Amniotic stem cell (primary cell): ENCODE measurements at places on chromosomes 2 and 18.

GRCh38 chr2:225274751-225275150 is 124.8 kb upstream of the NYAP2 start:
- no peak for DNase-seq

DNA sequence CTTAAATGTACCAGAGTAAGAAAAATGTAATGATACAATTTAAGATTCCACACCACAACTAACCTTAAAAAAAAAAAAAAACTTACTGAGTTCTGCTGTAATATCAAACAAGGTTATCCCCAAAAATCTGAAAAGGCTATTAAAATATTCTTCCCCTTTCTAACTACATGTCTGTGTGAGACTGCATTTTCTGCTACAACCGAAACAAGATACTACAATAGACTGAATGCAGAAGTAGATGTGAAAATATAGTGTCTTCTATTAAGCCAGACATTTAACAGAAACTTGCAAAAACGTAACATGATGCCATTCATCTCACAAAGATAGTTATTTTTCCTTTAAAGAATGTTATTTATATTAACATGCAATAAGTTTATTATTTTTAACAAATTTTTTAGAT is 16.2 kb downstream of the SS18 start:
- DNase-seq = no peak

- no peak for DNase-seq
These were observed 87.5 kb downstream of the POLR1A start for GRCh38 chr2:86017901-86018896.

DNA sequence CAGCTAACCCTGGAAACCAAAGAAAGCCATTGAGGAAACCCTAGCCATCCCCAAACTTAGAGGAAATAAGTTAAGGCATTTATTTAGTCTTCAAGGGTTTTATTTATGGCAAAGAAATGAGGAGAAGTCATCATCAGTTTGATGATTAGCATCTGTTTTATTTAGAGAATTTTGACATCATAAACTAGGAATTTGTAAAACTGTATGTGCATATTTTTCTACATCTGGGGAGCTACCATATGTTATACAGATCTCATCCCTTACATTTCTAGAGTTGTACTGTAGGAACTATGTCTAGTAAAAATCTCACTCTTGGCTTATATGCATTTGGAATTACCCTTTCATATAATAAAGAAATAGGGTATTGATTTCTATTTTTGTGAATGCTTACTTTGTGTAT is 48.7 kb downstream of the FMNL2 start:
- DNase-seq = no peak

DNA sequence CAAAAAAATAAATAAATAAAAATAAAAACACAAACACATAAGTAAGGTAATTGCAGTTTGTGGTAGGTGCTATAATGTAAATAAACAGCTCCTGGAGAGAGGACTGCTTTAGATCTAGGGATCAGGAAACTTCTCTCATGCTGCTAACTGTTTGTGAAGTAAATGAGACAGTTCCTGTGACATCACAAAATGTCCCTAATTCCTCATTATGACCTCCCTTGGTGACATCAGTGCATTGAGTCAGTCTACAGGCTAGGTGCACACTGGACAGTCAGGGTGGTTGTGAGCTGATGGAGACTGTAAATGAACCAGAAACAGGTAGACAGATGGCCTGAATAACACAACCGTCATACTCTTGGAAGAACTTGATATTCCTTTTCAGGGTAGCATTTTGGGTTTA is 13.4 kb downstream of the ERICH2 start:
- DNase-seq = no peak

- DNase-seq = no peak
These were observed 41.5 kb downstream of the ANTXR1 start for GRCh38 chr2:69054431-69054830.

DNA sequence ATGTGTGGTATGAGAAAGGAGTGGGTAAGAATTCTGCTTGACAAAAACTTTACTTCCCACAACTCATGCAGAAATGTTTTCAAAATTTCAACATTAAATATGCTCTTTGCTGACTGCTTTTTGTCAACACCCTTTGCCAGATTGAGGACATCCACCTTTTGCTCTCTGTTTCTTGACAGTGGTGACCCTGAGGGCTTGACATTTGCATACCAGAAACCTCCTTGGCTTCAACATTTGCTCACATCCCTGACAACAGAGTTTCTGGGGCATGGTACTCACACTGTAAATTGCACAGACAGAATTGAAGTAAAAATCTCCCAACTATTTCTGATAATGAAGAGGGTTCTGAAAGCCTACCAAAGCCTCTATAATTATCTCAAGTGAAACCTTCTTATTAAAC is 95.7 kb downstream of the RND3 start:
- DNase-seq = no peak

DNA sequence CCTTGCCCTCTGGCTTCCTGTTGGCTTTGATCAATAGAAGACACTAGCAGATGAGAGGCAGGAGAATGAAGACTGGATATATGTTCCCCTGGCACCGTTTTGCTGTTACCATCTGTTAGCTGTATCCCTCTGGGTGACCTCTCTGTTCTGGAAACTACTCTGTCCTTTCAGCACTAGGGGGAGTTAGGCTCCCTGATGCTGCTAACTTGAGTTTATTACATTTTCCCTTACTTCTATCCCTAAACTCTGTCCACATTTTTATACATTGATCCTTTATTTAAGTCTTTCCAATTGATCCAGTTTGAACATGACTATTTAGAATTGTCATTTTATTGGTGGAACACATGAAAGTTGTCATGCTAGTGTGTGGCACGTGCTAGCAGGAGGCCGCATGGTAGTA is 1014.3 kb upstream of the CDH2 start:
- DNase-seq = no peak

GRCh38 chr2:234031207-234031606 is 19.3 kb upstream of the SPP2 start:
- DNase-seq = no peak

GRCh38 chr2:128622371-128622770 is 303.7 kb upstream of the HS6ST1 start:
- no peak for DNase-seq

- no peak for DNase-seq
These were observed 64.9 kb downstream of the KLHL29 start for GRCh38 chr2:23449831-23450331.

DNA sequence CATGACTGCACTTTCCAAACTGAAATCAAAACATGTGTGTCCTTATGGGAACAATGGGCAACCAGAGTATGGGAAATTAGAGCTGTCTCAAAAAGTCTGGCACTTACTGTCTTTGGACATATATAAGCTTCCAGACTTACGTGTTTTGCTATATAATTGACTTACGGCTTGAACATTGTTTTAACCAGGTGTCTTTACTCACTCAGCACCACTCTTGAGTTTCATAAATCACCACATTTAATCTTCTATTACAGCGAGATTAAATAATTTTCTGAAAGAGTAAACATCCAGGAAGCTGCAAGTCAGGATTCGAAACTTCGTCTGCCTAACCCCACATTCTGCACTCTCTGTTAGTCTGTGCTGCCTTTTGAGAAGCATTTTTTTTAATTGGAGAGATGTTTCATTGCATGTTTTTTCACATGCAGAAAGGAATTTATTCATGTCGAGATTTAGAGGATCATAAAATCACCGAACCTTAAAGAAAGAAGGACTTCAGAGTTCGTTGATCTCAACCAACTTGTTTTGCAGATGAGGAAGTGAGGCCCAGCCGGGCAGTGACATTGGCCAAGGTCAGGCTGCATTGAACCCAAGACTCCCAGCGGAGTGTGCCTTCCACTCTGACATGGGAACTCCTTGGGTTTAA is 137.3 kb downstream of the SETBP1 start:
- no peak for DNase-seq

GRCh38 chr2:227349989-227350612 is 25.1 kb downstream of the MFF start:
- DNase-seq = no peak

DNA sequence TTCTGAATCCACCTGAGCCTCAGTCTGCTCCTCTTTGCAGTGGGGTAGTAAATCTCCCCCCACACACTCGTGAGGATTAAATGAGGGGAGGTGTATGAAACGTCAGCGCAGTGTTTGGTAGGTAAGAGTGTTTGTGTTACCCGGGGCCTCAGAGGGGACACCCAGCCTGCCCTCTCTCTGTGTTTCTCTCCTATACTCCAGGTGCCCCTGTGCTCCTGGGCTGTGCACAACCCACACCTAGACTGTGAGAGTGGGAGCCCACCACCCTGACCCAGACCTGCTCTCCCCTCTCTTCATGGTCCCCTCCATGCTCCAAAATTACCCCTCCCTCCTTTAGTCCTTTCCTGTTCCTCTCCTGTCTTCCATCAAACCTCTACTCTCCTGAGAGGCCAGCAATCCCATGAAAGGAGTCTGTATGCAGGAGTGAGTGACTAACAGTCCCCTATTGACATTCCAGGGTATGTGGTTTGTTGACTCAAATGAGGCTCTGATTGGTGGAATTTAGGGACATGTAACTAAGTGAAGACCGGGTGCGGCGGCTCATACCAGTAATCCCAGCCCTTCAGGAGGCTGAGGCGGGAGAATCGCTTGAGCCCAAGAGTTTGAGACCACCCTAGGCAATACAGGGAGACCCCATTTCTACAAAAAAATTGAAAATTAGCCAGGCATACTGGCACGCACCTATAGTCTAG is 10.4 kb downstream of the CIB4 start:
- no peak for DNase-seq

DNA sequence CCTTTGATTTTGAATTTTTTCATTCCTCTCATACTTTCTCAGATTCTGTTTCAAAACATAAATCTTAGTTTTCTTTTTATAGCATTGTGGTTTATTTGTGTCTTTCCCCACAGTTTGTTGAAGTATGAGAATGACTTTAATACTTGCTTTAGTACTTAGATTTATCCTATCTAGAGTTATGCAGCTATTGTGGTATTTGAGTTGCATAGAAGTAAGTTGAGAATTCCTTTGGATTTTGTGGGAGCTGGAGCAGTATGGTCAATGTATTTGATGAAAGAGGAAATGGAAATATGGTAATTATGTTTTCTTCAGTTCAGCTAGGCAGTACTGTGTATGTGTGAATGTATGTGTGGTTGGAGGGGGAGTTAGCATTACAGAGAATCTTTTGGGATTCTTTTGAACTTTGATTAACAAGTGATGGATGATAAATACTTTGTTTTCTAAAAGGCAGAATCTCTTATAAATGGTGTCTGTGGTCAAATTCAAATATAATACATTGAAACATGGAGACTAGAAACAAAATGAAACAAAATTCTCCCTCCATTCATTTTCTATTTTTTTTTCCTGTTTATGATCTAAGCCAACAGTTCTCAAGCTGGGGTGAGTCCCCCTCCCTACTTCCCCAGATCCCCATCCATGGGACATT is 3.0 kb downstream of the ACVR2A start:
- no peak for DNase-seq

- DNase-seq = no peak
These were observed 11.8 kb downstream of the RND3 start for GRCh38 chr2:150475479-150476250.

DNA sequence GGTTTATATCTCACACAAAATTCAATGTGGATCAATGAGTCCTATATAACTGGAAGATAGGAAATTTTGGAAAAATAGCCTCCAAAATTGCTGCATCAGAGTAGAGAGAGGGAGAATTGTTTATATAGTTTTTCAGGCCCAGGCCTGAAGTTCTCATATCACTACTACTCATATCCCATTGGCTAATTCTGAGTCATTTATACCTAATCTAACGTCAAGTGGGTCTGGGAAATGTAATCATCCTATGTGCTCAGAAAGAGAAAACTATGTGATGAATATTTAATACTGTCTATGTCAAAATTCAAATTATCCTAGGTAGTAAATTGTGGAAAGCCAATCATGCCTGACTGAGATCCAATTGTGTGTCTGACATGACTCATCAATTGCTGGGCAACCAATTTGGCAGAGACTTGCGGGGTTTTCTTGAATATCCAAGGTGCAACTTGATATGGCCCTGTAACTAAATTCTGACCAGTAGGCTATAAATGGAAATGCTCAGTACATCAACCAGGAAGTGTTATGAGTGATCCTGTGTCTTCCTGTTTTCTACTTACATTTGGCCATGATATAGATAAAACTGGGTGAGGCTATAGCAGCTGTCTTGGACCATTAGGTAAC is 744.4 kb downstream of the KCNJ3 start:
- no peak for DNase-seq

- peak; percentile 51 for DNase-seq
These were observed 12.1 kb upstream of the COPS8 start for GRCh38 chr2:237073552-237073951.

DNA sequence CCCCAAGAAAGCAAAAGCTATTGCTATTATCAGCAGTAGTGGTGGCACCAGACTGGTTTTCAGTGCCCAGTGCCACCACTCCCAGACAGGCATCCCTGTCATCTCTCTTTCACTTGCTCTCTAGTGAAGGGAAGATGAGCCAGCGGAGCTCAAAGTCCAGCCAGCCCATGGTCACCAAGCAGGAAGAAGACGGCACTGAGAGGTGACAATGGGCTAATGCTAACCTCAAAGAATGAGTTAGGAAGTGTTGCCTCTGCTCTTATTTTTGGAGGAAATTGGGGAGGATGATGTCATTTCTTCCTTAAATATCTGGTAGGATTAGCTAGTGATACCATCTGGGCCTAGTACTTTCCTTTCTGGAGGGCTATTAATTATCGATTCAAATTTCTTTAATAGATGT is 1.7 kb downstream of the SP140 start:
- DNase-seq = no peak

GRCh38 chr2:241123816-241124536 is 21.9 kb upstream of the MTERF4 start:
- no peak for DNase-seq

GRCh38 chr2:14752295-14752694 is 119.8 kb downstream of the LRATD1 start:
- DNase-seq = no peak

DNA sequence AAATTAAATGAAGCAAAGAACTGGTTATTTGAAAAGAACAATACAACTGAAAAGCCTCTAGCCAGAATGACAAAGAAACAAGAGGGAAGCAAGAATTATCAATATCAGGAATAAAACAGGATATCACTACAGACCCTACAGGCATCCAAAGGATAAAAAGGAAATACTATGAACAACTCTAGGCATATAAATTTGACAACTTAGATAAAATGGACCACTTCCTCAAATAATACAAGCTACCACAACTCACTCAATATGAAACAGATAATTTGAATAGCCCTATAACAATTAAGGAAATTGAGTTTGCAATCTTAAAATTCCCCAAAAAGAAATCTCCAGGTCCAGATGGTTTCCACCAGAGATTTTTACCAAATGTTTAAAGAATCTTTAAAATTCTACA is 19.8 kb downstream of the RPRD1A start:
- DNase-seq = no peak

- DNase-seq = no peak
These were observed 182.3 kb upstream of the ST6GAL2 start for GRCh38 chr2:107068069-107068916.

DNA sequence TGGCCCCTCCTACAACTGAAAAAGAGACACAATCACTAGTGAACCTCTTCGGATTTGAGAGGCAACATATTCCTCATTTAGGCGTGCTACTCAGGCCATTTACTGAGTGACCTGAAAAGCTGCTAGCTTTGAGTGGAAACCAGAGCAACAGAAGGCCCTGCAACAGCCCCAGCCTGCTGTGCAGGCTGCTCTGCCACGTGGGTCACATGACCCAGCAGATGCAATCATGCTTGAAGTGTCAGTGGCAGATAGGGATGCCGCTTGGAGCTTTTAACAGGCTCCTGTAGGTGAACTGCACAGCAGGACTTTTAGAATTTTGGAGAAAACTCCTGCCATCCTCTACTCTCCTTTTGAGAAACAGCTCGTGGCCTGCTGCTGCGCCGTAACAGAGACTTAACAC is 578.6 kb upstream of the RAB6C start:
- no peak for DNase-seq

GRCh38 chr2:240705204-240705791 is 13.6 kb downstream of the AQP12A start:
- DNase-seq = no peak
